Umbilical cord (tissue), 2 donors: ENCODE measurements at places on chromosomes 1 and 21. TPM values are rescaled to one million over a fixed set of nuclear protein-coding genes. Genes with fewer than 3 reads are reported as not detected.

CD1E gene
- total RNA-seq, result 0.72 TPM

ACTN2 gene
- total RNA-seq, result 1.4 TPM

MUTYH gene
- 7.2 TPM for total RNA-seq

ANKRD34A gene
- not detected for total RNA-seq

FCGR1A gene
- 23.8 TPM for total RNA-seq

KRTAP7-1 gene
- total RNA-seq, result 10.1 TPM

OR2L8 gene
- not detected for total RNA-seq

STIL gene
- total RNA-seq, result 3.6 TPM

TLR5 gene
- 23.8 TPM for total RNA-seq

KRTAP10-6 gene
- total RNA-seq, result not detected

FHAD1 gene
- total RNA-seq, result 7.0 TPM

SPRR2E gene
- total RNA-seq, result not detected

C4BPA gene
- total RNA-seq, result 3.6 TPM

FABP3 gene
- total RNA-seq, result 15.9 TPM

NBPF20 gene
- total RNA-seq, result 0.72 TPM

FOXO6 gene
- total RNA-seq, result 0.24 TPM

LCE1C gene
- total RNA-seq, result not detected

DNASE2B gene
- total RNA-seq, result not detected

NMNAT2 gene
- 2.9 TPM for total RNA-seq

LEFTY2 gene
- 144 TPM for total RNA-seq

TCHHL1 gene
- total RNA-seq, result 6.5 TPM

ELAPOR1 gene
- total RNA-seq, result 1.9 TPM

LRRC53 gene
- total RNA-seq, result 10.4 TPM

AMY1B gene
- total RNA-seq, result 0.48 TPM

HCRTR1 gene
- total RNA-seq, result 6.7 TPM

SPRR3 gene
- total RNA-seq, result 8.7 TPM

ZNF648 gene
- not detected for total RNA-seq

SGIP1 gene
- 4.3 TPM for total RNA-seq

FGR gene
- total RNA-seq, result 0.96 TPM

ST6GALNAC5 gene
- 166 TPM for total RNA-seq

PTCH2 gene
- 0.72 TPM for total RNA-seq

TTC39A gene
- 4.6 TPM for total RNA-seq

TPTE gene
- total RNA-seq, result 2.9 TPM

SPRR2F gene
- not detected for total RNA-seq

ANKRD45 gene
- total RNA-seq, result 10.1 TPM

ELAVL4 gene
- 4.1 TPM for total RNA-seq

DMBX1 gene
- total RNA-seq, result 1.4 TPM

FCGR3A gene
- 26.2 TPM for total RNA-seq

BRWD1 gene
- total RNA-seq, result 97.0 TPM

TRABD2B gene
- 2.4 TPM for total RNA-seq

CACHD1 gene
- total RNA-seq, result 9.6 TPM

DAB1 gene
- 4.8 TPM for total RNA-seq

AADACL4 gene
- total RNA-seq, result not detected

YBX1 gene
- 499 TPM for total RNA-seq

COL8A2 gene
- total RNA-seq, result 110 TPM

C1QTNF12 gene
- total RNA-seq, result not detected

DIRAS3 gene
- total RNA-seq, result 2.9 TPM

DDR2 gene
- total RNA-seq, result 69.6 TPM

KISS1 gene
- not detected for total RNA-seq

HPDL gene
- not detected for total RNA-seq

TNFRSF8 gene
- 0.24 TPM for total RNA-seq

CENPS gene
- total RNA-seq, result 9.9 TPM

SYNC gene
- total RNA-seq, result 30.3 TPM
